ENCODE measurements at places on chromosomes 3 and 15.

GRCh38 chr3:186772701-186773417, 10.5 kb upstream of the EIF4A2 start:
- peak; percentile 86 for ATAC-seq

DNA sequence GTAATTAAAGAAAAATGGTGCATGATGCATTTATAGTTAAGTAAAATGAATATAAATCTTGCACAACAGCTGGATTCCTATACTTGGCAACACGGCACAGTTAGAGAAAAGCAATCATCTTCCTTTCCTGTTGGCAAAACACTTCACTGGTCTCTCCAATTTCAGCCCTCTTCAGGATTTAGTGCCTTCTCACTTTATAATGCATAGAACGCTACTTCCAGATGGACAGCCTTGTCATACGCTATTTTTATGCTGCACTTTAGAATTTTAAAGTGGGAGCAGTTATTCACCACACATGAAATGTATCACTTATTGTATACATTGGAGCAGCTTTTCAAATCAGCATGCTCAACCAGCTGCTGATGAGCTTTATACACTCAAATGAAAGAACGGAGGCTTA, 194.4 kb upstream of the GBE1 start:
- no peak for ATAC-seq

DNA sequence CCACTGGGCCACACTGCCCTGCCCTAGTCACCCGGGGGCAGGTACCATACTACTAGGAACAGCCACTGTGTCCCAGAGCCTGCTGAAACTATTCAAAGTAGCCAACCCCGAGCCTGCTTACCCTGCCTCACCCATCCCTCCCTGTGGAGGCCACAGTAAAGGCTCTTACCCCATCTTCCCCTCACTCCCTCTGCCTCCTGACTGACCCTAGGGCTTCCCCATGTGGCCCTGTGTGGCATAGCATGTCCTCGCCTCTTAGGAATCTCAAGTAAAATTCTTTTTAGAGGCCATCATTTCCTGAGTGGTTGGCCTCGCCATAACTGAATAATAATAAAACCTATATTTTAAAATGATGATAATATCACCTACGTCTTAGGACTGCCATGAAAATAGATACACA, 112.2 kb upstream of the SLC6A11 start:
- ATAC-seq = no peak

- no peak for ATAC-seq
These were observed 140.7 kb upstream of the ARPP21 start for GRCh38 chr3:35498506-35499210.

DNA sequence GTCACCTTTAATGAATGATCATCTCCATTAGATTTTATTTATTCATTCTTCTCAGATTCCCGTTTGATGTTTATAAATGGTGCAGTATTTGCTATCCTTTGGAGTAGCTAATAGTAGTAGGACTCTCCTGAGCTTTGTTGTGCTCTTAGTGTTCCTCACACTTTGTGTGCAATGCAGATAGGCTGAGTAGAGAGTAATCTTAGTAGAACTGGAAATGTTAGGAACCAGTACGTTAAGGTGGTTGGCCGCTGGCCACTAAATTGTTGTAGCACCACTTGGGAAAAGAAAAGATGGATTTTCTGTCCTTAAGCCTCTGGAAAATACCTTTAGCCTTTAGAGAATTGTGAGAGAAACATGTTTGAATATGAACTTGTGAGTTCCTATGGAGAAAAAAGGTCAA, 19.9 kb upstream of the EBLN2 start:
- no peak for ATAC-seq

DNA sequence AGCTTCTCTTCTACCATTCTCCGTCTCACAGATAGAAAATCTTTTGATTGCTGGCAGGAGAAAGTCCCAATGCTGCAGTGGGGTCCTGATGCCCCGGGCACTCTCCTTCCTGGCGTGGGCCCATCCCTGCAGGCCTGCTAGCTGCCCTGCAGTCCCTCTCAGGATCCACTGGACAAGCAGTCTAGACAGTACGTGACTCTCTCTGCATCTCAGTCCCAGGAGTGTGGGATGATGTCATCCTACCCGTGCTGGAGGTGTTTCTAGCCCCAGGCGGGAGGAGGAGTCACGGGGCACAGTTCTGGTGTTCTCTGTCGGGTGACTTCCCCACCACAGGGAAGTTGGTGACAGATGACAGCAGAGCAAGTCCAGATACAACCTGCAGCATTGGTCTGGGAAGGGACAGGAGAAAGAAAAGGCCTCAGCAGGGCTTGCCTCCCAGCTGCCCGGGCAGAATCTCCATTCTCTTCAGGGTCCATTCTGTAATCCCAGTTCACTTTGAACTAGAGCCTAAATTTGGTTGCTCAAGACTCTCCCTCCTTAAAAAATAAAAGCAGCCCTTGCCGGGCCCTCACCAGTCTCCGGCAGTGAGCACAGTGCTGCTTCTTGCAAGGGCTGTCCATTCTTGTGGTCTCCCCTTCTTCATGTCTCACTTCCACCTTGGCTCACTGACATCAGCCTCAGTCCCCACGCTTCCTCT, 30.6 kb downstream of the SLC28A1 start:
- ATAC-seq = peak; percentile 78

- no peak for ATAC-seq
These were observed 20.7 kb downstream of the CYFIP1 start for GRCh38 chr15:22959321-22960101.

- no peak for ATAC-seq
These were observed 64.6 kb upstream of the PFN2 start for GRCh38 chr3:150035301-150035779.

- ATAC-seq = no peak
These were observed 36.0 kb downstream of the SLC25A26 start for GRCh38 chr3:66256806-66257205.

DNA sequence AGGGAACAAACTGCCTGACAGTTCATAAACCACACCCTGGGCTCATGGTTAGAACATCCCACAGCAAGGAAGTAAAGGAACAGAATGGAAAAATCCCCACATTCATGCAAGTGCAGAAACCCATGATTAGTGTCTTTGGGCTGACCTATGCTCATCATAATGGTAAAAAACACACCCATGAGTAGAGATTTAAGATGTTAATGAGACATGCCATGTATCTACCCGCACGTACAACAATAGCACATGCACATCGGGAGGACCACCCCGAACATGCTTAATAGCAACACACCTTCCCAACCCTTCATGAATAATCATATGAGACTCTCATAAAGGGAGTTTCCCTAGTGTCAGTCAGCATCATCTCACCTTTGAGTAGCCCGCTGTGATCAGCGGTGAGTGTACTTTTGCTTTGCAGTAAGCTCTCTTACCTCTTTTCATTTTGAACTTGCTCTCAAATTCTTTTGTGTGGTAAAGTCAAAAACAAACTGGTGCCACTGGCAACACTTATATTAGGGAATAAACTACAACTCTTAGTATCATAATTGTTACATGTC, 23.2 kb downstream of the ZBED2 start:
- peak; percentile 99 for ATAC-seq

- ATAC-seq = no peak
These were observed 38.0 kb downstream of the APBA2 start for GRCh38 chr15:28923726-28924280.

- no peak for ATAC-seq
These were observed 395.2 kb upstream of the AZI2 start for GRCh38 chr3:28743831-28744230.

- no peak for ATAC-seq
These were observed 22.2 kb downstream of the CP start for GRCh38 chr3:149199474-149199873.

- ATAC-seq = no peak
These were observed 44.8 kb upstream of the RAF1 start for GRCh38 chr3:12708584-12709192.

DNA sequence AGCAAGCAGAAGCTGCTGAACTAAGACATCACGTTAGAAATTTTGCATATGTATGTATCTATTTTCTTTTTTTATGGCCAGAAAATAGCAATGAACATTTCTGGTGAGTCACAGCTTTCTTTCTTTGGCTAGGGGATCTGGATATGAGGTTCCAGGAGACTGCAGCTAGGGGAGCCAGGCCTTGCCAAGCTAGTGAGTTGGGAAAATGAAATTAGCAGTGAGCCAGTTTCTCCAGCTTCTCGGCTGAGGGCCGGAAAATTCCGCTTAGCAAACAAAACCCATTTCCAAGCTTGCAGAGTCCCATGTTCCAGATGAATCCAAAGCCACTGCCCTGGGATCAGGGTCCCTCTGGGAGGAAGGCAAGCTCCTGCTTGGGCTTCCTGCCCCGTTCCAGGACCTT, 137.6 kb downstream of the SRGAP3 start:
- ATAC-seq = no peak

DNA sequence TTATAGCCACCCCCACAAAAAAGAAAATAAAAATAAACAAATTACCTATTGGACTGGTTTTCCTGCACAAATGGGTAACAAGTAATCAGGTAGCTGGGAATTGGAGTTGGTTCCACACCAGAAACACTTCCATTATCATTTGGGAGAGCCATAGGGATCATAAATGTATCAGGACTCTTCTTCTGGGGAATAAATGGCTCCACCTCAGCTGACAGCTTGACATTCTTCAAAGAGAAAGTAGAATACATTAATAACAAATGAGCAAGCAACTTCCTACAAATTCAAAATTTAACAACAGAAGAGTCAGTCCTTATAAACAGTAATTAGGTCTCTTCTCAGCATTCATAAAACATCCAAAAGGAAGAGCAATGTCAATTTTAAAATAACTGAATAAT, 8.7 kb downstream of the SECISBP2L start:
- ATAC-seq = no peak

- ATAC-seq = no peak
These were observed at the start of gene DPPA2 for GRCh38 chr3:109316162-109316730. TSS of gene DPPA2 (minus strand) at chr3:109316517. CDS start at chr3:109314542, 1,975 bp downstream.

- no peak for ATAC-seq
These were observed 78.6 kb downstream of the CTNNB1 start for GRCh38 chr3:41277790-41278465.

DNA sequence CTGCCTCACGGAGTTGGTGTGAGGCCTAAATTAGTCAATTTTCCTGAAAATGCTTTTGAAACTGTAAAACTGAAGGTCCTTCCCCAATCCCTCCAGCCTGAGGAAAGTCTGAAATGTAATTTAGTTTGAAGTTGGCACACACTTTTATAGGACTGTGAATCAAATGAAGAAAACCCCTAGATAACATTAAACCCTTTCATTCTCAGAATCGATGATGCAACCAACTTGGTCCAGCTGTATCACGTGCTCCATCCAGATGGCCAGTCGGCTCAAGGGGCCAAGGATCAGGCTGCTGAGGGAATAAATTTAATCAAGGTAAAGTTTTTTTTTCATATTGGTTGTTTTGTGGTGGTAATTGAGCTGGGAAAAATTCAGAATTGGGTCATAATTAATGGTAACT, 11.7 kb downstream of the MRPS22 start:
- ATAC-seq = no peak

DNA sequence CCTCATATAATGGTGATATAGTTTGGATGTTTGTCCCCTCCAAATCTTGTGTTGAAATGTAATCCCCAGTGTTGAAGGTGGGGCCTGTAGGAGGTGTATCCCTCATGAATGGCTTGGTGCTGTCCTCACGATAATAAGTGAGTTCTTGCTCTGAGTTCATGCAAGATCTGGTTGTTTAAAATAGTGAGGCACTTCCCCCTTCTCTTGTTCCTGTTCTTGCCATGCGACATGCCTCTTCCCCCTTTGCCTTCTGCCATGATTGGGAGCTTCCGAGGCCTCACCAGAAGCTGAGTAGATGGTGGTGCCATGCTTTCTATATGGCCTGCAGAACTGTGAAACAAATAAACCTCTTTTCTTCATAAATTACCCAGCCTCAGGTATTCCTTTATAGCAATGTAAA, 39.2 kb downstream of the REC114 start:
- ATAC-seq = no peak

DNA sequence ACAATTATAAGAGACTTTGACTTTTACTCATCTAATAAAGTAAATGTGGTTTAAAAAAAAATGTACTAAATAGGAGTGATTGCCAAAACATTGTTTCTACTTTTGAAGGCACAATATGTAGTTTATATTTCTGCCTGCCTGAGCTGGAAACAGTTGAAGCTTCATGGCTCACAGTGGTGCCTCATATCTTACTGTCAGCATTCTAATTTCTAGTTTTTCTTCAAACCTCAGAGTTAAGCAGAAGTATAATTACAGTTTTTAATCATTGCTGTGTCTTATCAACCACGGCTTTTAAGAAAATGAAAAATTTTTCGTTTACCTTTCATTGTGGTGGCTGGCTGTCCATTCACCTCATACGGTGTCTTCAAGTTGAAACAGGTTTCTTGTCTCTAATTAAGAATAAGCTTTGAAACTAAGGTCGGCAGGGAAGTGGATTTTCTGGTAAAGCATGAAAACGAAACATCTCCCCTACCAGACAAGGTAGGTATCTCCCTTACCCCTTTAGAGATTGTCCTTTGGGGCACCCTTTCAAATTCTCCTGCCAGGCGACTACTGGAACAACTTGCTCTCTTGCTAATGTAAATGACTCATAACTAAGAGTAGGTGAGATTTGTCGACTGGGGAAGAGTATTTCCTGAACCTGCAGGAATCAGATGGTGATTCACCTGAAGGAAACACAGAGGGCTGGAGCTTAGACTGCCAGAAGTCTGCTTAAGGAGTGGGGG, at the start of gene GPR87:
GPR87 (minus strand) TSS at position 554 of the 725 bp plus-strand sequence. CDS start 16,720 bp downstream, outside the sequence.
- peak; percentile 69 for ATAC-seq

GRCh38 chr15:39578851-39579486, 1.9 kb upstream of the THBS1 start:
- no peak for ATAC-seq

GRCh38 chr15:31346367-31347066, 19.9 kb downstream of the KLF13 start:
- ATAC-seq = peak; percentile 42

DNA sequence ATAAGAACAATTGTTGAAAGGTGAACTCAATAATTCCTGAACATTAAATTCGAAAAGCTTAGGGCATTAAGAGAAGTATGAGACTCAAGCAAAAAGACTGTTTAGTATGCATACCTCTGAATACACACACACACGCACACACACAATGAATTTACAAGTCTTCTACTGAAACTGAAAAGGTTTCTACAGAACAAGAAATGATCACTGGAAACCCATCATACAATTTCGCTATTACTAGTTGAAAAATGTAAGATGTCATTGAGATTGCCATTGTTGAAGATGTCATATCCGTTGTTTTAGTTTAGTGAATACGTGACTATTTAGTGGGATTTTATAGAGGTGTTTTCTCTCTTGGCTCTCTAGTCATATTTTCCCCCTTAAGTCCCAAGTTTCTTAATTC, 106.8 kb downstream of the FOXB1 start:
- no peak for ATAC-seq

DNA sequence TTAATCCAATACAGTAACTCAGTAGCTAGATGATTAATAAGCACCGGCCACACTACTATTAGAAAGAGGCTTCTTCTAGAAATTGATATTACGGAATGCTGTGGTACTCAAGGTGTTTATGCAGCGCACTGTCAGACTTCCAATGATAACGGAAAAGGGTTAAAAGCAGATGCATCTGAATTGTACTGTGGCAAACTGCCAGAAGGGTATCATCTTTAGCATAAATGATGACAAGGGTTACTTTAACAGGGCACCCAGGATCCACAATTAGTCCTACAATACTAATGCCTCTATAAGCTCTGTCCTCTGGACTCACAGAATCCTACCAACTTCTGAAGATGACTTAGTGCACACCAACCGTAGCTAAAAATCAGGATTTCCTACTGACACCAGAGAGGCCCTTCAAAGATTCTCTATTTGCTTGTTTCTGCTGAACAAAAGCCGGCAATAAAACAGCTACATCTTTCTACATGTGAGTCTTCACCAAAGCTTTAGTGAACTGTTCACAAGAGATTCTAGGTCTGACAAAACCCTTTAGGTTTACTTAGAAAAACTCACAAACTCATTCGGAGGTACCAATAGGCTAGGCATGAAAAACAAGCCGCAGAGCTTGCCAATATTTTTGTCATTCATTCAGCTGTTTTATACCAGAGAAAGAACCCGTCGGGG, 7.1 kb downstream of the SATB1 start:
- no peak for ATAC-seq

Data from activated CD4-positive, CD25-positive, alpha-beta regulatory T cell treated with anti-CD3 and anti-CD28 coated beads, Interleukin-2, amount 50 U/mL, for 24 hours (primary cell).